ENCODE measurements at places on chromosomes 5 and 9.

- DNase-seq: no peak
Observed at GRCh38 chr9:98576354-98576753, 132.4 kb downstream of the GABBR2 start.

DNA sequence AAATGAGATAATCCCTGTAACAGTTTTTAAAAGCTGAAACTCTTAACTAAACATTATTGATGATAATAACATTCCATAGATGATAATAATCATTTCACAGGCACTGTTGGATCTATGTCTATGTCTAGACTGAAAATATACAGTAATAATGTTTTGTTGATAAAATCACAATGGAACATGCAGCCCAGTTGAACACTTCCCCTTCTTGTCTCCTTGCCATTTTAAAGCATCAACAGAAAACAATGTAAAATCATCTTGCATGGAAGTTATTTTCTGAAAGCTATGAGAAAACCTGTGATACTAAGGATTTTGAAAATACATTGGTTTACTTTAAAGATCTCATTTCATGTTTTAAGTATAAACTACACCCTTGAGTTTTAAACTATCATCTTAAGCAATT is 1.9 kb downstream of the GAPT start:
- DNase-seq: no peak

GRCh38 chr9:27460226-27461023 is 63.7 kb upstream of the IFNK start:
- no peak for DNase-seq

GRCh38 chr5:122237906-122238305 is 74.1 kb upstream of the SNCAIP start:
- no peak for DNase-seq

GRCh38 chr9:34986540-34987047 is 3.0 kb upstream of the DNAJB5 start:
- peak; percentile 45 for DNase-seq

- no peak for DNase-seq
Observed at GRCh38 chr5:77200663-77201062, 9.8 kb upstream of the PDE8B start.

DNA sequence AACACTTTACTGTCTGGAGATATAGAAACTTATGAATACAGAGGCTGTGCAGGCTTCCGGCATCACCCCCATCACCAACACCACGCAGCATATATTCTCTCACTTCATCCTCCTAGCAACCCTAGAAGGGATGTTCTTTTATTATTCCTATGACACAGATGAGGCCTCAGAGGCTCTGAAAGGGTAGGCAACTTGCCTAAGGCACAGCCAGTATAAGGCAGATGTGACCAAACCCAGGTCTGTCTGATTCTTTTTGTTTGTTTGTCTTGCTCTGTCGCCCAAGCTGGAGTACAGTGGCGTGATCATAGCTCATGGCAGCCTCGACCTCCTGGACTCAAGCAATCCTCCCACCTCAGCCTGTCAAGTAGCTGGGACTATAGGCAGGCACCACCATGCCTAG is 22.8 kb upstream of the CORO2A start:
- DNase-seq: no peak

DNA sequence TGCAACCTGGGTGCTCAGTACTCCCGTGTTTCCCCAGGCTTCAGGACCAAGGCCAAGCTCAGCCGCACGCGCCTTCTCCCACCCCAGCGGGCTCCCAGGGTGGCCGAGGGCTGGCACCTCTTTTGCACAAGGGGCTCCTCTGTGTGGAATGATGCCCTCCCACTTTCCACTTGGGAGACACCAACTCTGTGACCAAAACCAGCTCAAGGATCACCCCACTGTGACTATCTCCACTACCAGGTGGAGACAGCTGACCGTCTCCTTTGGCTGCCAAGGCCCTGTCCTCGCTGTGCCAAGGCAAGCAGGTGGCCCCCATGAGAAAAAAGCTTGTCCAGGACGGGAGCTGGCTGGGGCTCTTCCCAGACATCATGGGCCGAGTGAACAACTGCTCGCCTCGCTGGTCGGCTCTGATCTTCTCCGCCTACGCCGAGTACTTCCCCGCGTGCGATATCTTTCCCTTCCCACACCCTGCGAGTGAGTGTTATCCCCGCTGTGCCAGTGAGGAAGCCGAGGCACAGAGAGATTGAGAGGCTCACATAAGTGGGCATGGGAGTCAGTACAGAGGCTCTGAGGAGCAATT is 132.8 kb downstream of the ZNF354C start:
- no peak for DNase-seq

Measured in stimulated activated CD4-positive, alpha-beta T cell treated with anti-CD3 and anti-CD28 coated beads, Interleukin-4, amount 100 ng/mL, for 4 hours (primary cell).